ENCODE measurements at places on chromosomes 3 and 15.

GRCh38 chr15:91219206-91219605 lies 119.1 kb downstream of the SV2B start:
- DNase-seq: no peak

GRCh38 chr3:167203062-167203461 lies 177.0 kb downstream of the ZBBX start:
- no peak for DNase-seq

GRCh38 chr3:25151281-25151902 lies 276.7 kb upstream of the RARB start:
- peak; percentile 45 for DNase-seq

DNA sequence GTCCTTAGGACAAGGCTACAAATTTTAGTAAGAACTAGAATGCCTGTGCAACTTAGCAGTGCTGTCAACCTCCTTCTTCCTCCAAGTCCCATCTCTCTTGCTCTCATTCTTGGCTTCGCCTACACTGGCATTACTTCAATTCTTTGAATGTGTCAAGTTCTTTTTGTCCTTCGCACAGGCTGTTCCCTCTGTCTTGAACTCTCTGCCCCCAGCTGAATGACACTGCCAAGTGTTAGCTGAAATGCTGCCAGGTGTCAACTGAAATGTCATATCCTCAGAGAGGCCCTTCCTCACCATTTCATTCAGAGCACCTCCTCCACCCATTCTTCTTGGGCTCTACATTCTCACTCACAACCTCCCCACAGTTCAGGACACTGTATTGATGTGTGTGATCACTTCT lies 48.8 kb upstream of the PSMD6 start:
- no peak for DNase-seq

DNA sequence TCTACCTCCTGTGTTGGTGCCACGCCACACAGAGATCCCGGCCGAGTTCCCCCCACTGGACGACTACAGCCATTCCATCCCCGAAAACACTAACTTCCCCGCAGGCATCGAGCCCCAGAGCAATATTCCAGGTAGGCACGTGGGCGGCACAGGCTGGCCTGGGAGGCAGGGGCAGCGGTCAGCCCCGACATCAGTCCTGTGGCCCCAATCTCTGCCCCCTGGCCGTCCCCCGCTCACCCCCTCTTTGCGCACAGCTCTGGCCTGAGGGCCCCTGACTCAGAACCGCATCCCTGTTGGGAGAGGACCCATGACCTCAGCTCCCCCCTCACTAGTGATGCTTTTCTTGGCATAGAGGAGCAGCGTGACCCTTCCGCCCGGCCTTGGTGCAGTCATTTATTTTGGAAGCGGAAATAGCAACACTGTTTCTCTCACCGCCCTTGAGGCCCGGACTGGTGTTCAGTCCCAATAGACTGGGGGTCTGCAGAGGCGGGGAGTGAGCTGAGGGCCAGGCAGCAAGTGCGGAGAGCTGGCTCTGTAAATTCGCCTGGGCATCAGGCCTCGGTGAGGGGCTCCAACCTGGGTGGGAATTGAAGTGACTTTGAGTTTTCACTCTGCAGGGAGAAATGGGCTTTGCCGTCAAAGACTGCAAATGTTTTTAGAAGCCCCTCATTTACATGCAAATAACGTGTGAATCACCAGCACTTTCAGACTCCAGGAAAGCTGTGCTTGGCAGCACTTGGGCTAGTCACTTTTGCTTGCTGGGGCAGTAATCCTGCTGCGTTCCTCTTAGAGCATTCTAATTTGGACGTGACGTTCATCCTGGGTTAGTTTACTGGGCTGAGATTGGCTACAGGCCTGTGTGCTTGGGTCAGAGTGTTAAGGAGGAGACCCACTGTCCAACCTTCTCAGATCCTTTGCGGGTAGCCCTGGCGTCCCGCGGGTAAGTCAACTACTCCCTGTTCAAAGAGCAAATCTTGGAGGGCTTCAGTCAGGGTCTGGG lies 88.9 kb downstream of the AAGAB start:
- no peak for DNase-seq
